Skin of body (tissue), 3 donors: ENCODE measurements at places on chromosomes 11 and 22.

DNA sequence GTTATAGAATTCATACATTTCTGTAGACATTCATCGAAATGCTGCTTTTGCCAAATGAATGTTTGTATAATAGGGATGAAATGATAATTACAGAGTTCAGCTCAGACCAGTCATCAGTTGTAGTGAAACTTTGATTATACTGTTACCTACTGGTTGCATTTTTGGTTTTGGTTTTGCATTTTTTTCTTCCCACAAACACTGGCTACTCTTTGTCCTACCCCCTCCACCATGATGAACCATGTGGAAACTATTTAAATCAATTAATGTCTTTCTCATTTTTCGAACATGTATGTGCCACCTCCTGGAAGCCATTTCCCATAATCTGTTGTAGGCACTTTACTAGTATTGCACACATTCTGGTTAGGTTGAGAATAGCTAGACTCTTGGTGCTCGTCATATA lies 75.3 kb upstream of the MTNR1B start:
- no peak for DNase-seq

- DNase-seq = no peak
Measured at GRCh38 chr11:113805640-113806039, 26.0 kb downstream of the CLDN25 start.

GRCh38 chr11:69393865-69394233 lies 87.6 kb upstream of the LINC01488 start:
- DNase-seq = no peak

GRCh38 chr22:40175611-40176244 lies 2.0 kb upstream of the TNRC6B start:
- peak; percentile 90 for DNase-seq

GRCh38 chr11:78926633-78927338 lies 352.1 kb upstream of the NARS2 start:
- no peak for DNase-seq

GRCh38 chr22:36954251-36955014 lies 41.0 kb downstream of the CSF2RB start:
- peak; percentile 14 for DNase-seq

GRCh38 chr11:123439616-123440015 lies 9.5 kb downstream of the GRAMD1B start:
- DNase-seq = no peak

DNA sequence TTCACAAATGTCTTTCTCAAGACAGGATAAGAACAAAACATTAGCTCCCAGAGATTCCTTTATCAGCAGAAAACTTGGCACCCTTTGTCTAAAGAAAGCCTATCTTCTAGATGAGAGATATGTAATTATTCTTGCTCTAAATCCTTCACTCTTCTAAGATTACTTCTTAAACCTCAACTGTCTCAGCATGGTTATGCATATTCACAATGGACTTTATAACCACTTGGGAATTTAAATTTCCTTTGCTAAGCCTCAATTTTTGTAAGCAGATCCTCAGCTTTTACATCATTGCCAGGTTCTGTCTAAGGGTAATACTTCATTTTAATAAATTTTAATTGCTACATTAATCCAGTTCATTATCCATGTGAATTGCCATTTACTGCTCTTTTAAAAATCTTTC lies 433.6 kb upstream of the DDI1 start:
- no peak for DNase-seq

DNA sequence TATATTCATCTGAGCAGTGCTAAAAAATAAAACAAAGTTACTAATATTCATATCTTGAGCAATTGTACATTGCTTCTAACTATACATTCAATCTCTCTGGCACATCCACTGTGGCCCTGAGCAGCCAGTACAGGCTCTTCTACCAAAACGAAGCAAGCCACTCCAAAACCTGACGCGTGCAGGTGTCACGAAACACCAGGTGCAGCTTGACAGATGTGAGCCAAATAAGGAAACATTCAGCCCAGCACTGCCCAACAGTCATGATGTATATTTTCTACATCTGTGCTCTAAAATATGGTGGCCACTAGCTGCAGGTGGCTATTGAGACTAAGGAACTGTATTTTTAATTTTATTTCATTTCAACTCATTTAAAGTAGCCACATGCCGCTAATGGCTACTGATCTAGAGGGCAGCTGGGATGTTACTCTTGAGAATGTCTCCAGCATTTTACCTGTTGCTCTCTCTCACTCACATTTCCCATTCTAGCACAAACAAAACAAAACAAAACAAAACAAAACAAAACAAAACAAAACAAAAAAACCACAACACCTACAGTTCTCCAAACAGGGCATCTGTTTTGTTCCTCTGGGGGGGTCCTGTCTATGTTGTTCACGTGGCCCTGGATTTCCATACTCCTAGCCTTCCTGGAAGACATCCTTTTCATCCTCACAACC lies 77.7 kb downstream of the LARGE1 start:
- DNase-seq = no peak

DNA sequence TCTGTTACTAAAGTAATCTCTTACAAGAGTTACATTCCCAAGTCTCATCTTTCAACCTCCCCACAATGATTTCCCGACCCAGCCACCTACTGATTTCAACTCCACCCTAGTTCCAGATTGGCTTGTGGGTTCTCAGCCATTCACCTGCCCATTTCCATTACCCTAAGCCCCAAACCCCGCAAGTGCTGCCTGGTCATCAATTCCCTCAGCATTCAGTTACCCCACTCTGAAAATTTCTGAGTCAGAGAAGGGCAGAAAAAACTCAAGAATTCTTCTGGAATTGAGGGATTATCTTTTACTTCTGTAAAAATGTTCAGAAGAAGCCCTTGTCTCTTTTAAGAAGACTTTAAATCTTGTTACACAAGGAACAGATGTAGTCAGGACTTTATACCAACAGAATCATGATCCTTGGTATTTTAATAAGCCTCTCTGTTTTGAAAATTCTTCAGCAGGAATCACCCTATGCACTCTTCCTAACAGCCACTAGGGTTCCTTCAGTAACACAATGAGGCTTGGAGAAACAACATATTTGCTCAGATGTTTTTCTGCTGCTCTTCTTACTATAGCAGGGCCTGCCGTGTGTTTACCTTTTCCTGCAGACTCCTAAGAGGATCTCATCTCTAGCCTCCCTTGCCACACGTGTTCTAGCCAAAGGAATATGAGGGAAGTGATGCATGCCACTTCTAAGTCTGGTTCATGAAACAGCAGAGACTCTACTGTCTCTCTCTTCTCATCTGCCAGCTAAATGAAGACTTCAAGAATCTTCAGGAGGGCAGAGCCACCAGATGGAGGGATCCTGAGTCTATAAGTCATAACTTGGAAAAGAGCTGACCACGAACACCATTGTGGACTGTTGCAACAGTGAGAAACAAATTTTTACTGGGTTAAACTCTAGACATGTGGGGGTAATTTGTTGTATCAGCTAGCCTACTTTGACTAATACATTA lies 29.3 kb upstream of the PAMR1 start:
- DNase-seq = no peak

DNA sequence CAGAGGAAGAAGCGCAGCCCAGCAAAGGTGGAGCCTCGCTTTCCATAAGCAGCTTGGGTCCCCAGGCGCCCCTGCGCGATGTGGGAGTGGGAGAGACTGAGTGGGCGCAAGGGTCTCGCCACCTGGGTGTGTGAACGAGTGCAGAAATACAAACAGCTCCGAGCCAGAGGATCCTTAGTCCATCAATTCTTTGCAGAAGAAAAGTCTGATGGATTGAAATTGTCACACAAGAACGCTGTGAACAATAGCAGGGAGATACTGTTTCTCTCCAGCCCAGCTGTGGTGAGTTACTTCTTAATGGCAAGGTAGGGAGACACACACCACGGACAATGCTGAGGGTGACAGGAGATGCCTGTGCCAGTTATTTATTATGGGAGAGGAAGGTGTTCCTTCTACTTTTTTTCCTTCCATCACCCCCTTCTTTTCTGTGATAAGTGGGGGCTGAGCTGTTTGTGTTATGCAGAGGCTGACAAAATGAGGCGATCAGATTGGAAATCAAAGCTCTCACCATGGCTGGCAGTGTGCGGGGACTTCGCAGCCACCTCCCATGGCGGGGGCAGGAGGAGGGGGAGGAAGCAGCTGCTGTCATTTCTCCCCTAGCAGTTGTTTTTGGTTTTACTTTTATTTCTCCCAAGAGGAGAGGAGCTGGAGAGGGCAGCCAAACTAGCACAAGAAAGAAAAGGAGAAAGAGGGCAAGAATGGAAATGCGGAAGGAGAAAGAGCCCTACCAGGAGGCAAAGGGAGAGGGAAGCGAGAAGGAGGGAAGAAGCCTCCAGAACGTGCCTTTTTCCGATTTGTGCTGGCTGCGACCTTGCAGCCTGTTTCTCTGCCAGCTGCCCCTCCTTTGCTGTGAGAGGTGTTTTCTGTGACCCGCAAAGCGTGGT lies 755.8 kb downstream of the NTM start:
- peak; percentile 62 for DNase-seq

DNA sequence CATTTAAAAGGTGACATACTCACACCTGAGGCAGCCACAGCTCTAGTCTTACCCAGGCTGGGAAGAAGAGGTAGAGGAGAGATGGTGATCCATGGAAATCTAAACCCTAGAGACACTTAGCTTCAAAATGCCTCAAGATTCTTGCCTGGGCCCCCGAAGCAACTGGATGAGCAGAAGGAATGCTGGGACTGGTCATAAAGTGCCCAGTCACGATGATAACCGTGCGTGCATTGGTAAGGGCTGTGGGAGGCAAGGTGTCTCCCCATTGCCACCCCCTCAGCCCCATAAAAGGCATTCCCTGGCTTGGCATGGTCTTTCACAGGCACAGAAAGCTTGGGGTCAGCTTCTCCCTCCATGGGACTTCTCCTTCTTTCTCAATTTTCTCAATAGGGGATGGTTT lies 144.5 kb downstream of the DSCAML1 start:
- no peak for DNase-seq

- DNase-seq = no peak
Measured at GRCh38 chr11:62172294-62172693, 17.7 kb upstream of the SCGB1D1 start.

DNA sequence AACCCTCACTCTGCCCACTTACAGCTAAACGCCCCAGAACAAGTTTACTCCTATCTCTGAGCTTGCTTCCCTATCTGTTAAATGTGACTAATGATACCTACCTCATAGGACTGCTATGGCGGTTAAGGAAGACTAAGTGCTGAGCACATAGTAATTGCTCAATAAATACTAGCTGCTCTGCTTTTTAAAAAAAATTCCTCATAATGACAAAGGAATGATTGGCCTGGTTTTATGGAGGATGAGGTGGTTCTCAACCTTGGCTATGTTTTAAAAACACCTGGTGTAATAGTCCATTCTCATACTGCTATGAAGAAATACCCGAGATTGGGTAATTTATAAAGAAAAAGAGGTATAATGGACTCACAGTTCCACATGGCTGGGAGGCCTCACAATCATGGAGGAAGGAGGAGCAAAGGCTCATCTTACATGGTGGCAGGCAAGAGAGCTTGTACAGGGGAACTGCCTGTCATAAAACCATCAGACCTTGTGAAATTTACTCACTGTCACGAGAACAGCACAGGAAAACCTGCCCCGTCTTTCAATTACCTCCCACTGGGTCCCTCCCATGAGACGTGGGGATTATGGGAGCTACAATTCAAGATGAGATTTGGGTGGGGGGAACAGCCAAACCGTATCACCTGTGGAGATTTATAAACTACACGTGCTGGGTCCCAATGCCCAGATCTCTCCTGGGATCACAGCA lies 127.2 kb upstream of the SYT13 start:
- no peak for DNase-seq

- peak; percentile 10 for DNase-seq
Measured at GRCh38 chr11:3341298-3341697, 37.6 kb downstream of the ZNF195 start.

GRCh38 chr11:62012451-62012831 lies 45.0 kb upstream of the FTH1 start:
- no peak for DNase-seq

GRCh38 chr22:32044477-32044876 lies 1.4 kb downstream of the SLC5A1 start:
- DNase-seq = no peak

GRCh38 chr11:131290185-131290584 lies 80.2 kb upstream of the NTM start:
- DNase-seq = no peak

- no peak for DNase-seq
Measured at GRCh38 chr11:30452842-30453241, 129.9 kb downstream of the ARL14EP start.

GRCh38 chr11:129191649-129192048 lies 476 bp downstream of the ARHGAP32 start:
- DNase-seq = no peak

GRCh38 chr11:46291441-46292150 lies 14.1 kb downstream of the CREB3L1 start:
- no peak for DNase-seq

DNA sequence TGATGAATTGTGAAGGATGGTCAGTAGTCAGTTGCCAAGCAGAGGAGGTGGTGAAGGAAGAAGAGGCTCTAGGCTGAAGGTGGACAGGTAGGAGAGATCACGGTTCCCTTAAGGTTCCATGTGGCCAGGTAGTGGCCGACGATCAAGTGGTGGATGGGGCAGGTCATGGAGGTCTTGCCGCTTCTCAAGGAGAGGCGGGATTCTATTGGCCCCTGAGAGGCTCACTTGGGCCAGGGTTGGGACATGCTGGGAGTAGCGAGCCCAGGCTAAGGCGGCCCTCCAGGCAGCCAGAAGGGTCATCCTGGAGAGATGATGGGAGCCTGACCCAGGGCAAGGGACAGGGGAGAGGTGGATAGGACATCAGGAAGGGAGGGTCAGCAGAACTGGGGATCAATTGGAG lies 20.9 kb upstream of the TMPRSS4 start:
- DNase-seq = no peak

- DNase-seq = no peak
Measured at GRCh38 chr22:17922925-17923903, 101.1 kb downstream of the MICAL3 start.

GRCh38 chr22:37345863-37346504 lies 63.7 kb downstream of the CYTH4 start:
- peak; percentile 72 for DNase-seq

DNA sequence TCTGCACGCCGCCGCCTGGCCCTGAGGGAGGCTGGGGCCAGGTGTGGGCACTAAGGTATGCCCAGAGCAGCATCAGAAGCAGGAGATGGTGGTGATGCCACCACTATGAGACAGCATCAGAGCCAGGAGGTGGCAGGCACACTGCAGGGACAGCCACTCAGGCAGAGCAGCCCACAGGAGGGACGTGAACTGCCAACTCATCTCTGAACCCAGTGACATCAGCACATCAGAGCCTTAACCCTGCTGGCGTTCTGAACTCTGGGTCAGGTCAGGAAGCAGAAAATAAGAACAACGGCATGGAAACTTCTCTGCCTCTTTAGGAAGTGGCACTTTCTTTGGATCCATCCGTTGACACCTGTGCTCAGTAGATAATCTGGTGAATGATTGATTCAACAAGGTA lies 14.7 kb upstream of the IFT27 start:
- DNase-seq = no peak

DNA sequence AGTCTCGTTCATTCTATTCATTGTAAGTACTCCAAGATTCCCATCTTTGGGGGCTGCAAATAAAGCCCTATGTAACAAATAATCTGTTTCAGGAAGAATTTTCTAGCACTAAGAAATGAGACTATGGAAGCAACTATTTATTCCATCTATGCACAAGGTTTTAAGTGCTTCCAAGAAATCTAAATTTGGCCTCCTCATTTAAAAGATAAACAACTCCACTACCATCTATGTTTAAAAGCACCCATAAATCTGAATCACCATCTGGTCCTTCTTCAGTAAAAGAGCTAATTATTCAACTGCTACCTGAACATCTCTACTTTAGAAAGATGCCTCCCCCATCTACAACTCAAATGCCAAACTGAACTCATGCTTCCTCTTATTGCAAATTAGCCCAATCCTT lies 547.3 kb upstream of the LRRC4C start:
- no peak for DNase-seq
